Myocyte (in vitro differentiated cells): ENCODE measurements at places on chromosomes 13 and 19.

DNA sequence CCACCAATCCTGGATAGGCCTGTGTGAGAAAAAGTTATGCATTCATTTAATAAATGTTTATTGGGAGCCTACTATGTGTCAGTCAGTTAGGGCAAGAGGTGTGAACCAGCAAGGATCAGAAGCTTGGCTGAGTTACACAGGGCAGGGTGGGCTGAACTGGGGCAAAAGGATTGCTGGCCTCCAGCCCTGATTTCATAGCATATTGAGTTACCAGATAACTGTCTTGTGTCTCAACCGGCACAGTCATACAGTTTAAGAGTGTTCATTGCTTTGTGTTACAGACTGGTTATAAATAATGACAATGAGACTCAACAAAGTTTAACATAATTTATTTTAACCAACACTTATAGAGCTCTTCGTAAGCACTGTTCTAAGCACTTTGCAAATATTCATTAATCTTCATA is 253.8 kb downstream of the DLEU7 start:
- peak; percentile 68 for DNase-seq

DNA sequence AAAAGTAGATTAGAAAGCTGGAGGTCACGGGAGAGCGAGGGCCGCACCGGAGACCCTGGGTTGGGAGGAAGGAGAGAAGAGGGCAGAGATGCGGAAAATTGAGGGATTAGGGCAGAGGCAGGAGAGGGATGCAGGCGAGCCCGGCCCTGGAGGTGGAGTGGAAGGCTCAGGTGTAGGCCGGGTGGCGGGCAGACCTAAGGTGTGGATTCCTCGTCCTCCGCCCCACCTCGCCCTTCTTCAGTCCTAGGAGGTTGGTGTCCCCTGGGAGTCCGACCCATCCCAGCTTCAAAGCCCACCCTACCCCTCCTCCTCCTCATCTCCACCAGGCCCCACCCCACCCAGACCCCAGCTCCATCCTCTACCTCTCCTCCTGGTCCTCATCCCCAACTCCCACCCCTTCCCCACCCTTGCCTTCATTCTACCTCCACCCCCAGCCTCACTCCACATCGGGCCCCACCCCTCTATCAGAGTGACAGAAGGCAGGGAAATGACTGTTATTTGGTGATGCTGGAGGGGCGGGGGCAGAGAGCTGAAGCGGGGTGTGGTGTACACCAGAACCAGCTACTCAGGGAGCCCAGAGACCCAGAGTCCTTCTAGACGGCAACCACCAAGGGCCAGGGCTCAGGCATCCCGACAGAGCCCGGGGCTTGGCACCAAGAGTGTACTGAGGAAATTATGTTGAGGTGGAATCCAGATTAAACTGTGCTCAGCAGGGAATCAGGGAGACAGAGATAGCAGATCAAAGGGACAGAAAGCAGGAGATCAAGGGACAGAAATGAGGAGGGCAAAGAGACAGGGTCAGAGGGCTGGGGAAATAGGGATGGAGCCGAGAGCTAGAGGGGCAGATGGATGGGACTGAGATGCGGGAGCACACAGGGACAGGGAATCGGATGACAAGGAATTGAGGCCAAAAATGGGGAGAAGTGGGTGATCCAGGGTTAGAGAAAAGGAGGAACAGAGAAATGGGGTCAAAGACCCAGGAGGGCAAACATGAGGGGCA is 6.4 kb downstream of the ERFL start:
- no peak for DNase-seq

DNA sequence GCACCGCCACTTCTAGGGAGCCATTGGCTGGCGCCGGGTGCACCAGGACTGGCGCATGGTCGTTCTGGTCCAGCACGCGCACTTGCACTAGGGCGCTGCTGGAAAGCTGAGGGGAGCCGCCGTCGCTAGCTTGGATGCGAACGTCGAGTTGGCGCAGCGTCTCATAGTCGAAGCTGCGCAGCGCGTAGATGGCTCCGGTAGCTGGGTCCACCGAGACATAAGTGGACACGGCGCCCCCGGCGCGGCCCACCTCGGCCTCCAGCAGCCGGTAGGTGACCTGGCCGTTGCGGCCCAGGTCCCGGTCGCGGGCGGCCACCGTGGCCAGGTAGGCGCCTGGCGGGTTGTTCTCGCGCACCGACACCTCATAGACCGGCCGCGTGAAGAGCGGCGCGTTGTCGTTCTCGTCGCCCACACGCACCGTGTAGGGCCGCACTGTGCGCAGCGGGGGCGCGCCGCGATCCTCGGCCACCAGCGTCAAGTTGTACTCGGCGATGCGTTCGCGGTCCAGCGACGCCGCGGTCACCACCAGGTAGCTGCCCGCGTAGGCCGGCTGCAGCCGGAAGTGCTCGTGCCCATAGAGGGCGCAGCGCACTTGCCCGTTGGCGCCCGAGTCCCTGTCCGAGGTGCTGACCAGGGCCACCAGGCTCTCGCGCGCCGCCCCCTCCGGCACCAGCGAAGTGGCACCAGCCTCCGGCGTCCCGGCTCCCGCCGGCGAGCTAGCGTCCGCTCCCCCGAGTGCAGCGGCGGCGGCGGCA is 1.7 kb downstream of the PCDH8 start:
- DNase-seq = no peak

- no peak for DNase-seq
Observed at GRCh38 chr13:55673910-55674309, 1466.8 kb upstream of the PRR20A start.

GRCh38 chr13:101624981-101625380 is 172.5 kb downstream of the ITGBL1 start:
- DNase-seq = no peak

DNA sequence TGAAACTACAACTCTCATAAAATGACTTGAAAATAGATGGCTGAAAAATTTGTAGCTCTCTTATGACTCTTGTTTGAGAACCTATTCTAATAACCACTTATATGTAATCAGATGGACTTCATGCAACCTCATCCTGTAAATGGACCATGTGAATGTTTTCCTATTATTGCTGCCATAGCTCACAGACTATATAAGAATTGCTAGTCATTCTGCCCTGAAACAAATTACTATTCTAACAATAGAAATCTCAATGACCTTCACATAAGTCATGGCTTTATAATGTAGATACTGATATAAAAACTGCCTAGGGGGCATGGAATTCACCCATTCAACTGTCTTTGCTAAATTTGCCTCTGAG is 1111.0 kb upstream of the ATXN8OS start:
- DNase-seq = no peak

DNA sequence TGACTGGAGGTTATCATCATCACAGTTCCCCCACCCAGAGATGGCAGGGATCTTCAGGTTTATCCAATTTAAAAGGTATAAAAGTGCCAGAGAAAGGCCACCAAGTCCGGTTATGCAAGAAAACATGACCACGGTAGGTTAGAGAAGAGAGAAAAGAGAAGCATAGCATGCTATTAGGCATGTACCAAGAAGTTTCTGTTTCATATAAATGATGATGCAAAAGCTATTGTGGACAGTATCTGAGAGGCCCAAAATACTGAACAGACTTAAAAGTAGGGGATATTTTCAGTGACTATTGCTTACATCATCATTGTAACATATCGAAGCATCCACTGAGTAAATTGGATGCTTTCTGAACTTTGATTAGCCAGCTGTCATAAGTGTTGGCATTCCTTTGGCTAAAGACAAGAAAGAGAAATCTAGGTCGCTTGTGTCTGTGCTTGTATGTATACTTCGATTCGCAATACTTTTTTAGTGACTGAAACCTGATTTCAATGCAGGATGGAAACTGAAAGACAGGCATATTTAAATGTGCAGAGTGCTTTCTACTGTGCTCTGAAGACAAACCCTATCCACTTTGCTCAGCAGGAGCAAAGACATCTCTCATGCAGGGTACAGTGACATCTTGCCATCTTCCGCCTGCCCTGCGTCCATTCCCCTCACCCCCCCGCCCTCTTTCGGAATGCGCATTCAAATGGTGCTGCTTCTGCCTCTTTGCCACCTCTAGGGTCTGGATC is 180.3 kb downstream of the SHISA2 start:
- no peak for DNase-seq

- no peak for DNase-seq
Observed at GRCh38 chr13:78576261-78576660, 27.1 kb downstream of the POU4F1 start.
